ENCODE measurements at places on chromosomes 11 and 22.

- DNase-seq, result no peak
Observed at GRCh38 chr22:33162196-33162595, 104.0 kb upstream of the SYN3 start.

DNA sequence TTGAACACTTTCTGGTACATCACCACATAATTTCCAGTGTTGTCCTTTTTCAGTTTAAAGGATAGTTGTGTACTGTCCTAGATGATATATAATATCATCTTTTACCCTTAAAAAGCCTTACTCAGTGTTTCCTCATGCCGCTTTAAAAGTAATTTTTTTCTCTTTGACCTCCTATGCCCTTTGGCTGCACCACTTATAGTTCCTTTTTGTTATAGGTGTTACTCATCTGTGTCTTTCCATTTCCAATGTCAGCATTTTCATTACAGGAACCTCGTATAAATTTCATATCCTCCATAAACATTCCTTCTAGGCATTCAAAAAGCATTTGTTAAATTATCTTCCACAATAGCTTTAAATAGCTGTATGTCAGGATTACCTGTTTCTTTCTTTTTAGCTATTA lies 40.8 kb downstream of the USP47 start:
- no peak for DNase-seq

- DNase-seq, result no peak
Observed at GRCh38 chr11:64369440-64370421, 10.8 kb downstream of the RPS6KA4 start.

- DNase-seq, result no peak
Observed at GRCh38 chr11:107184986-107185385, 166.7 kb upstream of the GUCY1A2 start.

- DNase-seq, result no peak
Observed at GRCh38 chr11:110977661-110978060, 265.4 kb upstream of the ARHGAP20 start.

GRCh38 chr11:117705866-117706265 lies 91.2 kb downstream of the DSCAML1 start:
- no peak for DNase-seq

DNA sequence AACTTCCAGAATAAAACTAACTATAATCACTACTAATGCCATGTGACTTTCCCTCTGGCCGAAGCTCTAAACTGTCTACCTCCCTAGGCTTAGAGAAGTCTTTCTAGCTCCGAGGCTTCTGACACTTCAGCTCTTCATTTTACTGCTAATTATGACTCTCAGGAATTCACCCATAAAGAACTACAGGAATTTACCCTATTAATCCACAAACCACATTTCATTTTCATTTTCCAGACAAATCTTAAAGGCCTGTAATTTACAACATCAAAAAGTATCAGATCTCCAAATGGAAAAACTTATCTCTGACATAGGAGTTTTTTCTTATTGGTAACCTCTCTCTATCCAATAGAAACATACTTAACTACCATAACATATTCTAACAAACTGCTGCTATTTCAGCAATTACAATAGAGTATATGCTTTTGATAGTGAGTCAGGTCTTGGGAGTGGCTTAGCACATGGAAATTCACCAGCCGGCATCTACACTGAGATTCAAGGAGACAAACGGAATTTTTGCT lies 33.4 kb downstream of the MRTFA start:
- DNase-seq, result no peak

- no peak for DNase-seq
Observed at GRCh38 chr11:65865550-65866172, 5.4 kb downstream of the MUS81 start.

GRCh38 chr11:125448136-125448535 lies 47.9 kb downstream of the FEZ1 start:
- DNase-seq, result no peak

GRCh38 chr11:9625162-9625561 lies 38.7 kb upstream of the SWAP70 start:
- DNase-seq, result no peak

DNA sequence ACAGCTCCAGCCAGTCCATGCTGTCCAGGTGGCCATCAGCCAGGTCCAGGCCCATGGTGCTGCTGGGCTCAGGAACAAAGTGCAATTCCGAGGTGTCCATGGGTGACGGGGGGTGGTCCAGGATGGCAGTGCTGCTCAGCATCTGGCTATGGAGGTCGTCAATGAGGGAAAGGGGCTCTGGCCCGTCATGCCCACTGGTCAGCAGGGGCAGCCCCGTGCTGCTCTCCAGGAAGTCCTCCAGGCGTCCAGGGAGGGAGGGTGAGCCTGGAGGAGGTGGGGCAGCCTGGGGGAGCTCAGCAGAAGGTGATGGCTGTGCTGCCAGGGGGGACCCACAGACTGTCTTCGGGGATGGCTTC lies 41.1 kb downstream of the SGSM3 start:
- no peak for DNase-seq

DNA sequence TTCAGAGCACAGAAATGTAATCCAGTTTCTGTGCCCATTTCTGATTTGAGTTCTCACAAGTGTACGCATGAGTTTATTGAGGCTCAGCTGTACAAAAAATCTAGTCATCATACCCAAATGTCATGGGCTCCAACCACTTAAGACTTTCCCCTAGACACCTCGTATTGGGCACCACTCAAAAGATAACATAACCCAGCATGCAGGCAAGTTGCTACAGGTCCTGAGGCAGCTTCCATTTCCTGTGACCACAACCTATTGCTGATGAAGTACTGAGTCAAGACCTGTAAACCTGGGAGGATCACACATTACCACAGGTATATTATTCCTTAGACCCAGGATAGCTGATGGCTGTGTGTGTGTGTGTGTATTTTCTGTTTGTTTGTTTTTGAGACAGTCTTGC lies 95.2 kb downstream of the MRTFA start:
- no peak for DNase-seq

GRCh38 chr22:17217179-17217578 lies 2.1 kb downstream of the ADA2 start:
- DNase-seq, result no peak

DNA sequence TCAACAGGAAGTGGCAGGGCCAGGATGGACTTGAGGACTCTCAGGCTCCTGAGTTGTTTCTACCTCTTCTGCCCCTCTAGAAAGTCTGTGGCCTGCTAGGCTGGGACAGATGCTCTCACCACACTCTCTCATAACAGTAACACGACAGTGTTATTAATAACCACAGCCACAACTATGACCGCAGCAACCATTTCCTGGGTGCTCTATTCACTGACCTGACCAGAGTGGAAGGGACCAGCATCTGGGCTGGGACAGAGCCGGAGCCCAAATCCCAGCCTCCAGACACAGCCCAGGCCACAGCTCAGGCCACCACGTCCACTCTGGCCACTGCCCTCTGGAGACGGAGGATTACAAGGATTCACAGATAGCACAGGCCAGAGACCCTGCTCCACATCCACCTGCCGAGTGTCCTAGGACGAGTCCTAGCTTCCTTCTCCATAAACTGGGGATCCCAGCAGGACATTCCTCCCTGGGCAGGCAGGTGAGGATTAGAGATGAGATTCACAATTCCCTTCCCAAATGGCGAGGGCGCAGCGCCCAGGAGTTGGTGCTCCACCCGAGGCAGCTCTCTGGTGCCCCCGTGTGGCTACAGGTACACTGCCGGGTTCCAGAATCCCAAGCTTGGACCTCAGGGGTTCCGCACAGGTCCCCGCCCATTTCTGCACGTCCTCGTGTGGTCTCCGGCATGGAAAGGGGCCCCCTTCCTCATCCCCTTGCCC lies 7.1 kb downstream of the PNPLA5 start:
- DNase-seq, result peak; percentile 56

- DNase-seq, result no peak
Observed at GRCh38 chr11:17102462-17102861, 25.0 kb upstream of the RPS13 start.

GRCh38 chr22:45997777-45998637 lies 21.0 kb upstream of the WNT7B start:
- DNase-seq, result no peak

DNA sequence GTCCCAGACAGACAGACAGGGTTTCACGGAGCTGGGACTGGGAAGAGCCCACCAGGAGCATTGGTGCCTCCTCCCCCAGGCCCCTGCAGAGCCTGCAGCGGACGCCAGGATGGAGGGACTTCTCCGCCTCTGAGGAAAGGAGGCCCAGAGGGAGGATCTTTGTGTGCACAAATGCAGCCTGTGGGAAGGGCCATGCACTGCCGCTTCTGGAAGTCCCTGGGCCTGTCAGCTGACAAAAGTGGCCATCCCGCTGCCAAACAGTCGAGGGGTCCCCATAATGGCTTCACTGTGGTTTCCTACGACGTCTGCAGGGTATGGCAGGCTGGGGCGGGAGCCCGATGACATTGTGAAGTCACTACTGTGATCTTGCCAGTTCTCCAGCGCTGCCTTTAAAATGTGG lies 73.8 kb downstream of the TP53I11 start:
- no peak for DNase-seq

GRCh38 chr22:48367731-48368130 lies 1459.9 kb downstream of the BRD1 start:
- DNase-seq, result no peak
